ENCODE measurements at places on chromosomes 12 and 14.
A peak's percentile ranks its signal among the peaks of the same experiment; 100 is the strongest.

DNA sequence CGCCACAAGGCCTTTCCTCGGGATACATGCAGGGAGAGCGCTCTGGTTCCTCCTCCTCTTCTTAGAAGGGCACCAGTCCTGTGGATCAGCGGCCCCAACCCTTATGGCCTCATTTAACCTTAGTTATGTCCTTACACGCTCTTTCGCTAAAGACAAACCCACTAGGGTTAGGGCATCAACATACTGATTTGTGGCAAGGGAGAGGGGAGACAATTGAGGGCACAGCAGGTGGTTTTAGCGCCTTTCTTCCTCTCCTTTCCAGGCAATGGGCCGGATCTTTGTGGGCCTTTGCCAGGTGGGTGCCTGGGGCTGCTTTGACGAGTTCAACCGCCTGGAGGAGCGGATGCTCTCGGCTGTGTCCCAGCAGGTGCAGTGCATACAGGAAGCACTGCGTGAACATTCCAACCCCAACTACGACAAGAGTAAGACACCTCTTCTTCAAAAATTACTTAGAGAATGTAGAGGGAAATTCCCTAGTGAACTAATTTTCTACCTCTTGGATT is 43.6 kb downstream of the DYNC1H1 start:
- no peak for DNase-seq

DNA sequence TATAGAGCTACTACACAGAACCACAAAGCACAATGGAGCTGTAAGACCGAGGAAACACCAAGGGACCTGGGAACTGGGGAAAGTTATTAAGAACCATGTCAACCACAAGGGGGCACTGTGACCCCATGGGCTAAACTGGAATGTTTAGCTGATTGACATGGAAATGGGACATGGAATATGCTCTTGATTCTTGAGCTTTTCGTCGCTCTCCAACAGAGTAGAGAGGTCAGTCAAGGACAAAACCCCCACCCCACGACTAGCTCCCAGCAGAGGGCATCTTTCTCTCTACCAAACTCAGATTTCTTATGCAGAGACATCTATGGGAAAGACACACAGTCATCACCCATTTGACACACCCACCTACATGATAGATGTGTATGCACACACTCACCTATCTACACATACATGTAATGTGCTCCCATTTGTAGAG is 10.1 kb downstream of the NDRG2 start:
- DNase-seq = peak; percentile 60

DNA sequence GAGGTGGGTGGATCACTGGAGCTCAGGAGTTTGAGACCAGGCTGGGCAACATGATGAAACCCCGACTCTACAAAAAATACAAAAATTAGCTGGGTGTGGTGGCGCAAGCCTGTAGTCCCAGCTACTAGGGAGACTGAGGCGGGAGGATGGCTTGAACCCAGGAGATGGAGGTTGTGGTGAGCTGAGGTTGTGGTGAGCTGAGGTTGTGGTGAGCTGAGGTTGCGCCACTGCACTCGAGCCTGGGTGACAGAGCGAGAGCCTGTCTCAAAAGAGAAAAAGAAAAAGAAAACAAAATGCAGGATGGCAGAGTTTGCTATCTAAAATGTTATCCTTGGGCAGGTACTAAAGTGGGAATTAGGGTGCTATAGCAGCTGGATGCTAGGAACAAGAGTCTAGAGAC is 10.8 kb upstream of the GPRC5A start:
- no peak for DNase-seq

DNA sequence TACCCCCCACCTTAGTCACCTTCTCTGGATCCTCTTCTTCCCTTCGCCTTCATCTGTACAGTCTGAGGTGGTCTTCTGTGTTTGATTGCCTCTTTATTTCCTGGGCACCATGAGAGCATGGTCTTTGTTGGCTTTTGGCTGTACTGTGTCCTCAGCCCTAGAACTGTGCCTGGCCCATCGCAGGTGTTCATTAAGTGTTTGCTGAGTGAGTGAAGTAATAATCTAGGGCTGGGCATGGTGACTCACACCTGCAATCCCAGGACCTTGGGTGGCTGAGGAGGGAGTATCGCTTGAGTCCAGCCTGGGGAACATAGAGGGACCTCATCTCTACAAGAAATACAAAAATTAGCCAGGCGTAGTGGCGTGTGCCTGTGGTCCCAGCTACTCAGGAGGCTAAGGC is 13.9 kb downstream of the ALDH2 start:
- no peak for DNase-seq

DNA sequence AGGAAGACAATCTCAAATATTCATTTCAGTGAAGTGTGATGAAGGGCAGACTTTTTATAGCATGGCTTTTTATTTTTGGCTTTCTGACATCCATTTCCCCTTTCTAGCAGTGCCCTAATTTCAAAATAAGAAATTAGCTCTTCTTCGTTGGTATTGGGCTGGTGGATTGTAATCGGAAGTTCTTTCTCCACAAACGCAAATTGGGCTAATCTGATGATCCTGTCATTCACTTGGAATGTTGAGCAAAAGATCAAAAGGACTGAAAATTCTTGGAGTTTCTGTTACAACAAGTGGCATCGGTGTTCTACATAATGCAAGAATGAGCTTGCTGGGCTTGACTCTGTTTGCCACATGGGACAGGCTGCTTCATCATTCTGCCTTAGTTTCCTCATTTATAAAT is 1182.8 kb downstream of the FLRT2 start:
- no peak for DNase-seq
